ENCODE measurements at places on chromosomes 2 and 18.

DNA sequence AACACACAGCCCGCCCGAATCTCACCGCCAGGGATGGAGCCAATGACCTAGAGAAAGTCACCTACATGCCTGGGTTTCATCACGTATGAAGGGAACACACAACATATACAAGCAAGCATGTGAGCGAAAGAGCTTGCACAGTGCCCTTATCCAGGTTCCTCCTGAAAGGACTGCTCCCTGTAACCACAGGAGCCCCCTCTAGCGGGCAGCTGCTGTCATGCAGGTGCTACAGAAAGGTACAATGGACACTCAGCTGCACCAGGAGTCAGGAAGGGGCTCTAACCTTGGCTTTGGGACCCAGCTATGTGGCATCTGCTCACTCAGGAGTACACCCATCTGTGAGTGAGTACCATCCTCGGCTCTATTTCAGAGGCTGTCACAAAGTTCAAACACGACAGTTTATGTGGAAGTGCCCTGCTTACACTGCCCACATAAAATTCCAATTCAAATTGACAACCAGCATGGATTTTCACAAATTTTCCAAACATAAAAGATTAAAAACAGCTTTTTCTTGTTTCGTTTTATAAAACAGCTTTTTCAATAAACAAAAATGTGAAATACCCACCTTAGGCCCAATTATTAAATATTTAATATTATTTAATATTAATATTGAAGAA, 3.5 kb downstream of the NDUFA10 start:
- DNase-seq: peak; percentile 31

DNA sequence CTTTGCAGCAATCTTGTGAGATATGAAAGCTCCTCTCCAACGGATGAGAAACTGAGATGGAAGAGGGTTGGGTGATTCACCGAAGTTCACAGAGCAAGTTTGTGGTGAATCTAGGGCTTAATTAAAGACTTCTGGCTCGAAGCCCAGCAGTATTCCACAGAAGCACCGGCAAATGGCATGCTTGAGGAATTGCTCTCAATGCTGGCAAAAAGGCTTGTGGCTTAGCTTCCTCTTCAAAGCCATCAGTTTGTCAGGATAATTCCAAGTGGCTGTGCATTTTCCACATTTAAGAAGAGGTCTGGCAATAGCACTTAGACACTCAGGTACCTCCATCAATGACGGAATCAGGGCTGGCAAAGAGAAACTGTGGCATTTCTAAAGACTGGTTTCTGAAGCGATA, 98.7 kb upstream of the SLC66A3 start:
- no peak for DNase-seq

- no peak for DNase-seq
These were observed 69.3 kb upstream of the RALBP1 start for GRCh38 chr18:9405977-9406376.

DNA sequence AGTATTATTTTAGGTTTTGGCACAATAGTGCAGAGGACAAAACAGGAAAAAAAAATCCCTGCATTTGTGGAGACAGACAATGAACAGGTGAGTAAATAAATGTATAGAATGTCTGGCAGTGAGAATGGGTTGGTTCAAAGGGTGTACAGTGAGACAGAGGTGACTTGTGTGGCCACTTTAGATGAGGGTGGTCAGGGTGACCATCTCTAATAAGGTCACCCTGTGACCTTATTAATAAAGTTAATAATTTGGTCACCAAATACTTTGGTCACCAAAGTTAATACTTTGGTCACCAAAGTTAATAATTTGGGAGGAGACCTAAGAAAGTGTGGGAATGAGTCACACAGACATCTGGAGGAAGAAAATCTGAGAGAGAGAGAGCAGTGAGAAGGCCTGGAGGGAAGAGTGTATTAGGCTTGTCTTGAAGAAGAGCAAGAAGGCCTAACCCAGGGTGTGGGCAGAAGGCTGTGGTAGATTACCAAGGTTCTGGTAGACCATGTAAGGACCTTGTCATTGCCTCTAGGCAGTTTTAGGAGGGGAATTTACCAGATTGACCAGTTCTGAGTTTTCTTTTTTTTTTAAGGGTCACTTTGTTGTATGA, 1368.4 kb upstream of the CELF4 start:
- DNase-seq: no peak

DNA sequence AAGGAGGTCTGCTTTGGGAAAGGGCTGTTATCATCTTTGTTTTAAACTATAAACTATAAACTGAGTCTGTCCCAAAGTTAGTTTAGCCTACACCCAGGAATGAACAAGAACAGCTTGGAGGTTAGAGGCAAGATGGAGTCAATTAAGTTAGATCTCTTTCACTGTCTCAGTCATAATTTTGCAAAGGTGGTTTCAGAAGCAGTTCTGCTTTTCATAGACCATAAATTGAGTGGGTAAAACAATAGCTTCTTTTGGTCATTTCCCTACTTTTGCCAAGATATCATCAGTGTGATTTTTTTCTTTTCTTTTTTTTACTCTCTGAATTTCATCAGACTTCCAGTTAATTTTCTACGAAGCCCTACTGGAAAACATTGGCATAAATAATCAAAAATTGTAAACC, 117.0 kb downstream of the AP1S3 start:
- no peak for DNase-seq

DNA sequence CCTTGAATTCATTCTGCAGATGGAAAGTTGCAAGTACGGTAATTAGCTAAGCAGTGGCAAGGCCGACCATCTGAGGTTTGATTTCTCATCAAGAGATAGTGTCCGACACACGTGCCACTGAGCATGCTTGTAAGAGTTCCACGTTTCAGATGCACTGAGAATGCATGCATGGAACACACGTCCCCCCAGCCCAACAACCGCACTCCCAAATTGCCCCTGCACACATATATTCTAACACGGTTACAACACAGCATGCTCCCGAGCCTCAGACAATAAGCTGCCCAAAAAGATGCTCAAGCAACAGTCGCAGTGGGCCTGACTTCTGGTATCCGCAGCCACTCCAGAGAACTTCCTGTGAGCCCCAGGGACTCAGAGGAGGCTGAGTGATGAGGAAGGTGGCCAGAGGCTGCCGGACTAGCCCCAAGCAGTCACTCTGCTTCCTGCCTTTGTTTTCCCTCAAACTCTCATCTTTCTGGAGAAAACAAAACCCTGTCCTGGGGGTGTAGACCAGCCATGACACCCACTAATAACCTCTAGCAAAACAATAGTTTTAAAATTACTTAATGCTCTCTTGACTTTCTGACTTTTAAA, 204.0 kb downstream of the TGIF1 start:
- no peak for DNase-seq

DNA sequence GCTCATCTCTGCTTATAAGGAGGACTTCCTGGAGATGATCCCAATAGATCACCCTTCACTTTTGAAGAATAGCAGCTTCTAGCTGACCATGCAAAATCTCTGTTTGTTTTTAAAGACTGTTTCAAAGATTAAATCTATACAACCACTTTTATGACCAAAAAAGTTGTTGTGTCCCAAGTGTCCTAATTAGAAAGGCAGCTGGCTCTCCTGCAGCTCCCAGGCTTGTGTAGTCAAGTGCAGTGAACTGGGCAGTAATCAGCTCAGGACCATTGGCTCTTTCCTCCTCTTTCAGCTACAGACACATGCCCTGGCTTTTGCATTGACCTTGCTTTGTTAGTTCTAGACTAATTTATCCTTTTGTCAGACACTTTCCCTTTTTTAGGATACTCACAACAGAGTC, 10.4 kb downstream of the ST8SIA3 start:
- DNase-seq: no peak

GRCh38 chr2:43701111-43701510, 24.9 kb upstream of the C1GALT1C1L start:
- DNase-seq: no peak

- no peak for DNase-seq
These were observed 269.3 kb downstream of the GLI2 start for GRCh38 chr2:121004950-121005349.

DNA sequence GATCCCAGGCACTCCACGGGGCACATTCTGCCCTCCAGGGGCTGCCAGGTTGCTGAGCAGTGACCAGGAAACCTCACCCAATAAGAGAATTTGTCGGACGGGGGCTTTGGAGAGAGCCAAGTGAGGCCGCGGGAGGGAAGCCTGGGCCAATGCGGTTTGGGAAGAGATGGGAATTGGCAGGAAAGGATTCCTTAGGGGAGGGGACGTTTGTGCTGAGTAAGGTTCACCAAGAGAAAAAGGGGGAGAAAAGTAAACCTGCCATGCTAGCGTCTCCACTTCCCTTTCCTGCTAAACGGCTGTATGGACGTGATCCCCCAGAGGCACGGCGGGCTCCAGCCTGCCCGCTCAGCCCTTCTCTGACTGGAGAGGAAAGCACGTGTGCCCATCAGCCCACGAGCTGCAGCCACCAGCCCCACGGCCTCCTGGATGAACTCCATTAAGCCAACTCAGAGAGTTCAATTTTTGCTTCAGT, 194.4 kb upstream of the ID2 start:
- DNase-seq: no peak

DNA sequence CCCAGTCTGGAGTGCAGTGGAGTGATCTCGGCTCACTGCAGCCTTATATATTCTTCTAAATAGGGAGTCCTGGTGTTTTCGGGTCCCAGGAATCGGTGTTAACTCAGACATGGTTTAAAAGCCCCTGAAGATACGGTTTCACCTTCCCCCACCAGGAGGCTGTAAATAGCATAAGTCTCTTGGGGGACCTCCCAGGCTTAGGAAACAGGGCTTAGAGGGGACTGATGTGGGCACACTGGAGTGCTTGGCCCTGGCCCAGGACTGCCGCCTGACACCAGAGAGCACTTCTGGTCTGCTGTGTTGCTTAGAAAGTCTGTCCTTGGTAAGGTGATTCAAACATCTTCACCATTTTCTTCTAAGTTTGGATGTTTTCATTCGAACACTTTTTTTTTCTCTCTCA, 39.7 kb upstream of the MAP4K4 start:
- DNase-seq: no peak

- no peak for DNase-seq
These were observed 25.2 kb downstream of the OSBPL1A start for GRCh38 chr18:24372279-24372872.

DNA sequence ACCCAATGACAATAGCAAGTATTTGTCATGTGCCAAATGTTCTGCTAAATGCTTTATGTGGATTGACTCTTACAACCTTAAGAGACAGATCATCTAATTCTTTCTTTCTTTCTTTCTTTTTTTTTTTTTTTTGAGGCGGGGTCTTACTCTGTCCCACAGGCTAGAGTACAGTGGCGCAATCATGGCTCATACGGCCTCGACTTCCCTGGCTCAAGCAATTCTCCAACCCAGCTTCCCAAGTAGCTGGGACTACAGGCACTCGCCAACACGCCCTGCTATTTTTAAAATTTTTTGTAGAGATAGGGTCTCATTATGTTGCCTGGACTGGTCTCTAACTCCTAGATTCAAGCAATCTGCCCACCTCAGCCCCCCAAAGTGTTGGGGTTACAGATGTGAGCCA, 21.4 kb downstream of the TMEM247 start:
- no peak for DNase-seq

DNA sequence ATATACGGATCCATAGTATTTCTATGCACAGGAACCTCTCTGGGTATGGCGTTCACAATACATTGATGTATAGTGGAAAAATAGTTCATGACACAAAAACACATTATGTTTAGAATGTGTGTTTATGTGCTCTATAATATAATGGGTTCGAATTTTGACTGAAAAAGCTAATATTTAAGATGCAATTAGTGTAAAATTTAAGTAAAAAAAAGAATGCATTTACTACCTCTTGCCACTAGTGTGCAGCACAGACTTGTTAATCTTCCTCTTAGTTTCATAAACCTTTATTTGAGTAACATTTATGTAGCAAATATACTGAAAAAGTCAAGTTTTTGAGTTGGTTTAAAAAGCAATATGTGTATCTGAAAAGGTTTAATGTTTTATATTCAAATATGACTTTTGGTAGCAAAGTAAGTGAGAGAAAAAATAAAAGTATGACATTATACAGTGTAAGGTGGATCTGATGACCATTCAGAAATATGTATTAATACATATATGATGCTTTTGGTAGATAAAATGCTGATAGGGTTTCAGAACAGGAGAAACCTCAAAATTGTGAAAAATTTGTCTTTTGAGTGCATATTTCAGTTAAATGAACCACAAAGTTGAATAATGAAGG, 49.4 kb downstream of the CCDC102B start:
- DNase-seq: no peak

- DNase-seq: no peak
These were observed 368.2 kb upstream of the FANCL start for GRCh38 chr2:58609326-58609725.

Data from T-helper 22 cell (primary cell).